ENCODE measurements at places on chromosomes 4 and X. TPM values are rescaled to one million over a fixed set of nuclear protein-coding genes. Genes with fewer than 3 reads are reported as not detected.

DNA sequence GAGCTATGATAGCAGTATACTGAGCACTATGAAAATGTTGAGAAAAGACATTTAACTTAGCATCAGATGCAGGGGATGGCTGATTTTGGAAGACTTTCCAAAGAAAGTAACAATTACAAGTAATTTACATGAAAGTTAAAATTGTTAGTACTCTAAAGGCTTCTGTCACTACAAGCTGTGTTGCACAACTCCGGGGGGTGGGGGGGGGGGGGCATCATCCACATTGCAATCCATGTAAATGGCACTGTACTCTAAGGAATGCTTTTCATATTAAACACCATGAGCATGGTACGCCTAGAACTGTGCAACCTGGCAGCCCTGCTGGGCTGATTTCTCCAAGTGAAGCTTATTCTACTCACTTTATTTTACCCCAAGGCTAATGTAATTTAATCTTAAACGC lies 363.4 kb downstream of the TMA16 start:
- H3K27ac ChIP-seq, result no peak overlapping the region
- no peaks in the 10 kb centered on the region for H3K27me3 ChIP-seq
- H3K36me3 ChIP-seq, result no peaks in the 10 kb centered on the region

Gene DIAPH2
- total RNA-seq, result 13.4 TPM

DNA sequence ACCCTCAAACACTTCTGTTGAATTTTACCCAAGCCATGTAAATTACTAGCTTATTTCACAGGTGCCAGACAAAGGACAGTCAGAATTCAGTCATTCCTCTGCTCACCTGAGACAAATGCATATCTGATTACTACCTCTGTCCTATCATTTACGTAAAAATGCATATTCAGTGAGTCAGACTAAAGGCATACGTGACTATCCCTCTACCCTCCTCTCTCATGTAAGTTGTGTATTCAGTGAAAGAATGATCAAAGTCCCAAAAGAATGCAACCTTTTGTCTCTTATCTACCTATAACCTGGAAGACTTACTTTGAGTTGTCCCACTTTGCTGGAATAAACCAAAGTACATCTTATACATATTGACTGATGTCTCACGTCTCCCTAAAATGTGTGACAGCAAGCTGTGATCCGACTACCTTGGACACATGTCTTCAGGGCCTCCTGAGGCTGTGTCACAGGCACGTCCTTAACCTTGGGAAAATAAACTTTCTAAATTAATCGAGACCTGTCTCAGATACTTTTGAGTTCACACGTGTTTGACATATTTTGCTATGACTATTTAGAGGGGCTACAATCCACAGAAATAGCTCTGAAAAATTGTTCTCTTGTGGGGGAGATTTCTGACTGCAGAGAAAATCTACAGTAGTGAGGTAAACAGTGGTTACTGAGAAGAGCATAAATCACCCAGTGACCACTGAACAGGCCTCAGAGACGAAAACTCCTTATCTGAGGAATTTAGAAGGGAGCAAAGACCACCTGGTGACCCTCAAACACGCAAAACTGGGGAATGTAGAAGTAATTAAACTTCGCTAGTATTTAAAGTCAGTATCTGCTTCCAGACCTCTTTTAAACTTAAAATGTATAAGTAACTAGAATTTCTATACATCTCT lies 1575.8 kb downstream of the STIM2 start:
- H3K36me3 ChIP-seq, result no peaks in the 10 kb centered on the region
- no peak overlapping the region for H3K4me3 ChIP-seq
- no peaks in the 10 kb centered on the region for H3K4me1 ChIP-seq
- DNase-seq, result no peak

Gene ARHGAP6
- total RNA-seq, result not detected

Gene EREG
- 37.7 TPM for total RNA-seq

DNA sequence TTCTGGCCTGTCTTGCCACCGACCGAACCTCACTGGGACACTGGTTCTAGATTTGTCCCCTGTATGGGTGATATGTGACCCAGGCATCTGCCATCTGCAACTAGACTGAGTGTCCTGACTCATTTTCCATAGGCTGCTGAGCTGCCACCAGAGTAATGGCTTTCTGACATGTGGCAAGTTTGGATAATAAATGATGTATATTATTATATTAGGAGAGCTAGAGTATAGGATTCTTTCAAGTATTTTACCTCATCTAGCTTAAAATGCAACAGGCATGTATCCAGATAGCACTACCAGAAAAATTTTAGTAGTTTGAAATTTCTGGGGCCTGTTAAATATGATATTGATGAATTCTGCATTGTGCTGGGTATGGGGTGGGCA lies 15.8 kb upstream of the PGRMC2 start:
- no peaks in the 10 kb centered on the region for H3K4me1 ChIP-seq
- no peaks in the 10 kb centered on the region for H3K27me3 ChIP-seq
- H3K4me3 ChIP-seq, result no peak overlapping the region
- H3K36me3 ChIP-seq, result no peaks in the 10 kb centered on the region
- H3K27ac ChIP-seq, result no peak overlapping the region

DNA sequence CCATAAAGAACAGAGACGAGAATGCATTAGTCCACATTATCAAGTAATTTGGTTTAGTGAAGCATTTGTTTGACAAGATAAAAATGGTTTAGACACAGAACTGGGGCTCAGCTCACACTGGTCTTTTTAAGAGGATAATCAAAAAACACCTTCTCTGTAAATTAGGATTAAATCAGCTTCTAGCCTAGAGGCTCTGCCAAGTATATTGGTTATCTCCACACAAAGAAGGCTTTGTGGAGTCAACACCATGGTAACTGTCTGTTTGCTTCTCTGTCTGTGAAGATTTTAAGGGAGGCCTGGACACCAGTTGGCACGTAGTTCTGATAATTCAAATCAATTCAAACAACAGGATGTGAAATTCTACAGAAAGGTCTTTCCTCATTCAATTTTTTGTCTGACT lies 687.0 kb downstream of the DMD start:
- H3K4me3 ChIP-seq, result no peak overlapping the region
- no peak for DNase-seq
- no peaks in the 10 kb centered on the region for H3K4me1 ChIP-seq
- H3K27me3 ChIP-seq, result no peaks in the 10 kb centered on the region

DNA sequence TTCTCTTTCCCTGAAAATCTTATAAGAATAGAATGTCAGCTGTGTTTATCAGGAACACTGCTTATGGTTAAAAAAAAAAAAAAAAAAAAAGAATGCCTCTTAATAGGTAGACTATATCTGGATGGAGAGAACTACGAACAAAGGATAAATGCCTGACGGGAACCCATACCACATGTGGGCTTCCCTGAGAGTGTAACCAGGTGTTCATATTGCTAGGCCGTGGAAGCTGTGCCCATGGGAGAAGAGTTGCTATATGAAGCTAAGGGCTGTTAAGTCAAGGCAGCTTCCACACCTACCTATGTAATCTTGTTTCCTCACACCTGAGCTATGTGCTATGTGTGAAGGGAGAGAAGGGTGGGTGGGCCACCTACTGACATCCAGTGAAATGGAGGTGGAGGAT lies 27.3 kb downstream of the TMEM184C start:
- no peaks in the 10 kb centered on the region for H3K27me3 ChIP-seq
- no peak overlapping the region for H3K4me3 ChIP-seq
- DNase-seq, result no peak

Gene ZNF711
- 1.6 TPM for total RNA-seq

Gene PPM1K
- total RNA-seq, result 88.5 TPM

- H3K4me3 ChIP-seq, result no peak overlapping the region
- H3K4me1 ChIP-seq, result no peaks in the 10 kb centered on the region
- H3K27ac ChIP-seq, result no peak overlapping the region
- no peaks in the 10 kb centered on the region for H3K27me3 ChIP-seq
- no peak for DNase-seq
Observed at GRCh38 chr4:8542776-8543525, 37.2 kb upstream of the GPR78 start.

DNA sequence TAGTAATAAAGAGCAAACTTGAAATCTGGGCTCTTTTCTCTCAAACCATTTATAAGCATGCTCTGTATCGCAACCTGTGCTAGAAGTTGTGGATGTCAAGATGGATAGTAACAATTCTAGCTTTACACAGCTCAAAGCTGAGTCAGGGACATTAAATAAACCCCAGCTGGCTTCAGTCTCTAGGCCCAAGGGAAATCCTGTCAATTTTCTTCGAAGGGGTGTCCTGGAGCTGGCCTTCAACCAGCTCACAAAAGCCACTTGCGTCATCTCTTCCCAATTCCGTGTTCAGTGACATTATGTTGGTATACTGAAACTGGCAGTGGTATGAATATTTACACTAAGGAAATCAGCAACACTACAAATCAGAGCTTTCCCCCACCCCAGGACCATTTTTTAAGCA lies 89.8 kb upstream of the PRKG2 start:
- H3K4me3 ChIP-seq, result no peak overlapping the region
- no peaks in the 10 kb centered on the region for H3K27me3 ChIP-seq
- H3K4me1 ChIP-seq, result no peaks in the 10 kb centered on the region
- no peak overlapping the region for H3K27ac ChIP-seq
- H3K36me3 ChIP-seq, result no peaks in the 10 kb centered on the region

- H3K27ac ChIP-seq, result no peak overlapping the region
- H3K36me3 ChIP-seq, result no peaks in the 10 kb centered on the region
- no peak for DNase-seq
- no peak overlapping the region for H3K4me3 ChIP-seq
- H3K4me1 ChIP-seq, result no peaks in the 10 kb centered on the region
Observed at GRCh38 chrX:64885850-64886249, 90.4 kb downstream of the ZC4H2 start.

GRCh38 chr4:108980455-108981239 lies 217.8 kb upstream of the ETNPPL start:
- H3K4me1 ChIP-seq, result no peaks in the 10 kb centered on the region
- H3K27me3 ChIP-seq, result no peaks in the 10 kb centered on the region
- DNase-seq, result no peak
- H3K27ac ChIP-seq, result no peak overlapping the region

Measured in naive thymus-derived CD4-positive, alpha-beta T cell (primary cell).